ENCODE measurements at places on chromosomes 2 and 18. TPM values are rescaled to one million over a fixed set of nuclear protein-coding genes. Genes with fewer than 3 reads are reported as not detected.
A peak's percentile ranks its signal among the peaks of the same experiment; 100 is the strongest.

The CYTIP gene
- not detected for total RNA-seq

The RBM45 gene
- total RNA-seq = 11.2 TPM

The KLHL14 gene
- total RNA-seq = not detected

The DIPK1C gene
- not detected for total RNA-seq

- no peak for DNase-seq
These were observed 6.8 kb downstream of the FBLN7 start for GRCh38 chr2:112144966-112145365.

GRCh38 chr2:130776550-130776949 lies 21.2 kb downstream of the AMER3 start:
- DNase-seq = no peak

GRCh38 chr18:2394684-2395083 lies 176.6 kb downstream of the METTL4 start:
- no peak for DNase-seq

GRCh38 chr2:181679544-181679979 lies 755 bp downstream of the NEUROD1 start:
- DNase-seq = no peak

DNA sequence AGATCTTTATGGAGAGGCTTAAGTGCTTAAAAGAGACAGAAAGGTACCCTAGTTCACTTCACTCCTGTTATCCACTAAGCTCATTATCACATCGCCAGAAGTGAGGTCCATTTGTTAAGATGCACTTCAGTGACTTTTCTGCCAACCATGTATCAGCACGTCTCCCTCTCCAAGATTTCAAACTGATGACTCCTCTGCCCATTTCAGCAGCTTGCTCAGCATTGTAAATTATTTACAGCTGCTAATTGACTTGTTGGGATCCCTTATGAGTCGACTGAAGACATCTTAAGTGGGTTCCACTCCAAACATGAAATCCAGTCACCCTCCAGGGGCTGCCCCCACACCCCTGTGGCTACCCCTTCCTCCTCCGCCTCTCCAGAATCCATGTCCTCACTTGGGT lies 37.3 kb downstream of the DIPK1C start:
- no peak for DNase-seq

GRCh38 chr2:239377591-239377990 lies 23.2 kb downstream of the HDAC4 start:
- no peak for DNase-seq

DNA sequence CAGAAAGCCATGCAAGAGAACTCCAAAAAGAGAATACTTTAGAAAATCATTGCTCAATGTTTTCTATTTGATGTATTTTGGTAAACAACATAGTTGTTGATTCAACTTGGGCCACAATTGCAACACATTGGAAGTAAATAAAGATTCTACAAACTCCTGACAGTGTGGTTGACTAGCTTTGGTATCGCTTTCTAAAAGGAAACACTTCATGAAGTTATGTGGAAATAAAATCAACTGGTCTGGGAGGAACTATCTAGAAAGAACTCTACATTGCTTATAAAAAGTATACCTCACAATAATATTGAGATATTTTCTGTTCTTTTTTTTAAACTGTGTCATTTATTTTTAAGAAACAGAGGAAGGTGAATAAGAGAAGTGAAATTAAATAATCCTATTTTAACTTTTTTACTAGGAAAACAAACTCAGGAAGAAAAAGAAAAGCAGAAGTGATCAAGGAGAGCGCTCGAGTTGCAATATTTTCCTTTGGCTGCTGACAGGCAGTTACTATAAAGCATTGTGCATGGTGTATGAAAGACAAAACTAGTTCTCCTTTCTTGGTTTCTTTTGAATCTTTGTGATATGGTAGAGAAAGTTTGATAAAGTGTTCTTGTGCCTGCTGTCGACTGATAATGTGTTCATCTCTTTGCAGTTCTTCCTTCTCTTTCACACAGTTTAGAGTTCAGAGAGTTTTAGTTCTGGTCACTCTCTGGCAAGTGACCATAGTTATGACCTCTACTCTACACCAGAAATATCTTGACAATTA lies 3.0 kb downstream of the DHRS9 start:
- peak; percentile 26 for DNase-seq

GRCh38 chr18:32380559-32380958 lies 90.1 kb downstream of the GAREM1 start:
- no peak for DNase-seq

GRCh38 chr18:25248755-25249154 lies 103.2 kb downstream of the ZNF521 start:
- no peak for DNase-seq

DNA sequence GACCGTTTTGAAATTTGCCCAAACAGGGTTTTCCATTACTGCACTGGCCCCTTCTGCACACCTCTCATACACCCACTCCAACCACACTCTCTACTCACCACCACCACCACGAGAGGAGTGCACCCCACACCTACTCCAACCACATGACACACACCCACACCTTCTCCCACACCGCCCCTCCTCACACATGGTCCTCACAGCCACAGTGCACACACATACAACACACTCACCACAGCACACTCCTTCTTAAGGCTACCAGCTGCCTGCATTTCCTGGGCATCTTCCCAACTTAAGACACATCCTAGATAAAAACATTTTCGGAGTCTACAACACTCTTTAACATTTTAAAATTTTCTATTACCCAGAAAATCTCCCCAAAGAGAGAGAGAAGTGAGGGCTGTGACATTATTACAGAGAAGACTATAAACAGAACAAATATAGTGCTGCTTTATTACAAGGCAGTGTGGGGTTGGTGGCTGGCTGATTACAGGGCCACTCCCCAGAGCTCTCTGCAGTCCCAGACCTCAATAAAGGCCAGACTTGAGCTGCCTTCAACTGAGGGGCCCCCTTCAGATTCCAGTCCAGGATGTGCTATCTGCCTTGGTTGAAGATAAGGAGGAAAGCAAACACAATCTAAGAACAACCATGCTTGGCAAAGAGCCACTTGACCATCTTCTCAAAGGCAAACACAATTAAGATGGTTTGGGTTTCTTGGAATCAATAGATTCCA lies 36.1 kb downstream of the NHEJ1 start:
- no peak for DNase-seq

DNA sequence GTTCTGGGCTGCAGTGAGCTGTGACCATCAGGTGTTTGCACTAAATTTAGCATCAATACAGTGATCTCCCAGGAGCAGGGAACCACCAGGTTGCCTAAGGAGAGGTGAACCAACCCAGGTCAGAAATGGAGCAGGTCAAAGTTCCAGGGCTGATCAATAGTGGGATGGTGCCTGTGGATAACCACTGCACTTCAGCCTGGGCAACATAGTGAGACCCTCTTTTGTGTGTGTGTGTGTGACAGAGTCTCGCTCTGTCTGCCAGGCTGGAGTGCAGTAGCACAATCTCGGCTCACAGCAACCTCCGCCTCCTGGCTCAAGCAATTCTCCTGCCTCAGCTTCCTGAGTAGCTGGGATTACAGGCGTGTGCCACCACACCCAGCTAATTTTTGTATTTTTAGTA lies 163.7 kb upstream of the SERTAD2 start:
- no peak for DNase-seq

DNA sequence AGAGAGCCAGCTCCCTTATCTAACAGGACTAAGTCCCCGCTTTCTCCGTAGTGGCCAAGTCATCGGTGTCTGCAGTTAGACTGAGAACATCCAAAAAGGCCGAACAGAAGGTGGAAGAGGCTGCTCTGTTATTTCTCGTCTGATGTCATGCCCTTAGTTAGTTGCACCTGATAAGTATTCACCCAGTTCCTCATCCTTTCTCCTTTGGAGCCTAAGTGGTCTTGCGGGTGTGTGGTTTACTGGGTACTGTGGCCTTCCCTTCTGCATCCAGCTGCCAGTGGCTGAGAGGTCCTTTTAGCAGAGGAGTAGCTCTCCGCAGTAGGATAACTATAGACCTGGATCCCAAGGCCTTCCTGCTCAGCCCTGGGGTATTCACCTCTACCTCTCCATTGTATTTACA lies 211.6 kb downstream of the BCL2 start:
- DNase-seq = no peak
